ENCODE measurements at places on chromosomes 5 and 9.

DNA sequence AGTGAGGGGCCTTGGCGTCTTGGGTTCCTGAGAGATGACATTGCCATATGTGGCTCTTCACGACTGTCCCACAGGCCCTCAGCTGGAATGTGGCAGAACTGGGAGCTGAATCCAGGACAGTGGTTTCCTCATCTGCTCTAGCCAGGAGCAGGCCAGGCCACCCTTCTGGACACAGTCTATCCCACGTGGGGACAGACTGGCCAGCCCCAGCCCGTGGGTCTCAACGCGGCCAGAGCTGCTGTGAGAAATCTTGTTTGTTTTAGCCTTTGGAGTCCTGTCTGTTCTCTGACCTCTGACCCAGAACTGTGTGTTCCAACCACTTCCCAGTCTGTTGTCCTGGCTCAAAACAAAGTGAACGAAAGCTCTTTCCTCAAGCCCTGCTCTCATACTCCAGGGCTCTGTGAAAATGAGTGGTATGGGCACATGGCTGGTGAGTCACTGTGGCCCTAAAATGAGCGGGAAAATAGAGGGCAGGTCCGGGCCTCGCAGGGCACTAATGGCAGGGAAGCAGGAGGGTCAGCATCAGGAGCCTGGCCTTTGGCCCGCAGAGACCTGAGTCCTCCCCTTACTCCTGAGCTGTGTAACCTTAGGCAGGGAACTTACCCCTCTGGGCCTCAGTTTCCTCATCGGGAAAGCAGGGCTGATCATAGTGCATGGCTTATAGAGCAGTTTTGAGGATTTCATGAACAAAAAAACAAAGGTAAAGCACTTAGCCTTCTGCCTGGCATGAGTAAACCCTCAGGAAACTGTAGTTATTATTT is 34.8 kb upstream of the GLRX start:
- no peak for DNase-seq

DNA sequence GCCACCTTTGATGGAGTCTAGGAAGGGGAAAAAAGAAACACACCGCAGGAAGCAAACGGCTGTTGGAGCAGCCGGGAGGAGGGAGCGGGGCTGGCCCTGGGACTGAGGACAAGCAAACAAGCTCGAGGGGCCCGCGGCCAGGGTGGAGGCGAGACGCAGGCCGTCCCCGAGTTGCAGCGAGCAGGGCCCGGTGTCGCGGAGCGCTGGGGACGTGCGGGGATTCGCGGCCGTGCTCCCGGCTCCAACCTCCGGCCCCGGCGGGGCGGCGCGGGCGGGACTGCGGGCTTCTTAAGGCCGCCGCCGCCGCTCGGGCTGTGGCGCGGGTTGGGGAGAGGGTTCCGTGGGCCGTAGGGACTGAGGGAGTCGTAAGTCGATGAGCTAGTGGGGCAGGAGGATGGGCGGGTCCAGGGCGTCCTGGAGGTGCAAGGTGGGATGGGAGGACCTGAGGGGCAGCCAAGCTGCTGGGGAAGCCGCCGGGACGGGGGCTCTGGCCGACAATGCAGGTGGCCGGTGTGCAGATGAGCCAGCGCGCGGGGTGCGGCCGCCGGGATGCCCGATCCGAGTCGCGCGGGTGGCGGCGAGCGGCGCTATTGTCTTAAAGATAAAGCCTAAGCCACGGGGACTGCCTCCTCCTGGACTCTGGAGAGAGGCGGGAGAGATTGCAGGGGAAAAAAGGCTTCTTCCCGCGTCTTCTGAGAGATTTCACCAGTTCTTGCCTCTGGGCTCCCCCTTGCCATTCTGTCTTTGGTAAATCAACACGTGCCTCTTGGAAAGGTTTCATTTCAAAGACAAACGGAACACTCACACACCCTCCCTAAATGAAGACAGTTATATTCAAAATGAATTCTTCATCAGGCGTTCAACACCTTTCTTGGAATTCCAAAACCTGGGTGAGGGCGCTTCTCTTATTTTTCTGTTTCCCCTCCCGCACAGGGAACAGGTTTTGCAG is 1.6 kb upstream of the HAPLN1 start:
- no peak for DNase-seq

- no peak for DNase-seq
These were observed 483.3 kb downstream of the ARHGEF28 start for GRCh38 chr5:74109344-74109743.

DNA sequence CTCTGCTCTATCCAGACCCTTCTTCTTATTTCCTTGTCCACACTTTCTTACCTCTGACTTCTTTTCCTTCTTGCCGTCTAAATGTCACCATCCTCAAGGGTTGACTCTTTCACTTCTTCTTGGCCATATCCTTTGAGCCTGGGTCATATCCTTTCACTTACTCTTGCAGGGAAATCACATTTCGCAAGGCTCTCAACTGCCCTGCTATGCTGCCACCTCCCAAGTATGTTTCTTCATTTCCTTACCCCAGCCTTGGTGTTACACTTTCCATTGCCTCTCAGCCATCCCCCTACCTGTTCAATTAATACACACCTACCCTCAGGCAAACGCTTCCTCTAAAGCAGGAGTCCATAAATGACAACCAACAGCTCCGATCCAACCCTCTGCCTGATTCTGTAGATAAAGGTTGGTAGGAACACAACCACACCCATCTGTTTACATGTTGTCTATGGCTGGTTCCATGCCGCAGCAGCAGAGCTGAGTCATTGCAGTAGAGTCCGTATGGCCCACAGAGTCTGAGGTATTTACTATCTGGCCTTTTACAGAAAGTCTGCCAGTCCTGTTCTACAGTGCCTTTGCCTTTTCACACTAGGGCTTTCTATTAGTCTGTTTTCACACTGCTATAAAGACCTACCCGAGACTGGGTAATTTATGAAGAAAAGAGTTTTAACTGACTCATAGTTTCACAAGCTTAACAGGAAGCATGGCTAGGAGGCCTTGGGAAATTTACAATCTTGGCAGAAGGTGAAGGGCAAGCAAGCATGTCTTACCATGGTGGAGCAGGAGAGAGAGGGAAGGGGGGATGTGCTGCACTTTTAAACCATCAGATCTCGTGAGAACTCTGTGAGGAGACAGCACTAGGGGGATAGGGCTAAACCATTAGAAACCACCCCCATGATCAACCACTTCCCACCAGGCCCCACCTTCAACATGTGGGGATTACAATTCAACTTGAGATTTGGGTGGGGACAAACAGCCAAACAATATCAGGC is 97.9 kb downstream of the SV2C start:
- DNase-seq: peak; percentile 5

All from CD4-positive, alpha-beta T cell treated with Interferon gamma for 1 hour (primary cell).